ENCODE measurements at places on chromosomes 11 and 22.

- DNase-seq = no peak
Measured at GRCh38 chr11:113444502-113445123, 30.6 kb downstream of the DRD2 start.

GRCh38 chr11:10524471-10524870 lies 16.5 kb downstream of the RNF141 start:
- DNase-seq = no peak

DNA sequence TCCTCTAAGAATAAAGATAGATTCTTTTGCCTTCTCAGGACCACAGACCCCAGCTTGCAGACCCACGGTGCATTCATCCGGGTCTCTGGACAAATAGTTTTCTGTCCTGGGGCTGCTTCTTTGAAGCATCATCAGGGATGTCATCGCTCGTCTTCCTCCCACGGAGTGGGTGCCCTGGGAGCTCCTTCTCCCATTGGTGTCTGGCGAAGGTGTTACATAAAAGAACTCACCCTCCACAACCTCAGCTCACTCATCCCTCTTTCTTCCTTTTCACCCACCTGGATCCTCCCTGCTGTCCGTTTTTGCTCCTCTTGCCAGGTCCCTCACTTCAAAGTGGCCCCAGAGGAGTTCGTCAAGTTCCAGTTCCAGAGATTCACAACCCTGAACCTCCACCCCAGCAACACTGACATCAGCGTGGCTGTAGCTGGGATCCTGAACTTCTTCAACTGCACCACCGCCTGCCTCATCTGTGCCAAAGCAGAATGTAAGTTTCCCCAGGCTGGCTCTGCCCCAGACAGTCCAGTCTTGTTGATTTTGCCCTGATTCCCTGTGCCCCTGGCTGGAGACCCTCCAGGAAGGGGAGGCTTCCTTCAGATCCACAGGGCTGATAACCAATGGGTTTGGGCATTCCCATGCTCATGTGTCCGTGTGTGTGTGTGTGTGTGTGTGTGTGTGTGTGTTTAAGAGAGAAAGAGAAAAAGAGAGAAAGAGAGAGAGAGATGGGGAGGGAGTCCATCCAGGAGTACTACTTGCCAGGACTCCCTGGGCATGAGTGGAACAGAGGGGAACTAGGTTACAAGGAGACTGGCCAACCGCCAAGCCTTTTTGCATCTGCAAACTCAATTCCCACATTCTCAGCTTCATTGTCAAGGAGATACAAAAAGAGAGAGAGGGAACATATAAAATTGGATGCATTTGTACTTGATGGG lies 204.2 kb upstream of the TBCEL start:
- DNase-seq = no peak

DNA sequence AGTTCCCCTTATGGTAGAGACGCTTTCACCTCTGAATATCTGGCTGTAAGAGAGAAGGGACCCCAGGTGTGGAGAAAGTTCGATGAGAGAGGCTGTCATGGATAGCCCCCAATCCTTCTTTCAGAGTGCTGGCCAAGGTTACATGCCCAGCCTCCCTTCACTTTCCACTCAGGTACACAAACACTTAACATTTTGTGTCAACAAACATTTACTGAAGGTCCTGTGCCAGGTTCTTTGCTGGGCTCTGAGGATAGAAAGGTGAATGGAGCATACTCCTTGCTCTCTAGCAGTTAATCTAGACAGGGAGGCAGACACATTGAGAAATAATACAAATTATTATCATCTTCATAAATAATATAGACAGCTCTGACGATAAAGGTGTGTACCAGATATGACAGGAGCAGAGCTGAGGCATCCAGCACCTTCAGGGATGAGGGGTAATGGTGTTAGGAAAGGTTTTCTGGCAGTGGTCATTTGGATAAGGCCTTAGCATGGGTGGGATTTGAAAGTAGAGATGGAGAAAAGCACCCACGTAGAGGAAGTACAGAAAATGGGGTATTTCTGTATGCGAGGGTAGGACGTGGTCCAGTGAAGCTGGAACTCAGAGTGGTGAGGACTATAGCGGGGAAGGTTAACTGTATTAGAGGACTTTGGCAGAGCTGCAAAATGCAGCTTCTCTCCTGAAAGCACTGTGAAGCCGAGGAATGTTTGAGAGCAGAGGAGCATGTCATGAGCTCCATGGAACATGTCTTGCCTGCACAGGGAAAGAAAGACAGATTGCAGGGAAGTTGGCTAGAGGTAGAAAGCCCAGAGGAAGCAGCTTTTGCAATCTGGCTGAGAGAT lies 19.6 kb downstream of the PPFIBP2 start:
- DNase-seq = no peak

DNA sequence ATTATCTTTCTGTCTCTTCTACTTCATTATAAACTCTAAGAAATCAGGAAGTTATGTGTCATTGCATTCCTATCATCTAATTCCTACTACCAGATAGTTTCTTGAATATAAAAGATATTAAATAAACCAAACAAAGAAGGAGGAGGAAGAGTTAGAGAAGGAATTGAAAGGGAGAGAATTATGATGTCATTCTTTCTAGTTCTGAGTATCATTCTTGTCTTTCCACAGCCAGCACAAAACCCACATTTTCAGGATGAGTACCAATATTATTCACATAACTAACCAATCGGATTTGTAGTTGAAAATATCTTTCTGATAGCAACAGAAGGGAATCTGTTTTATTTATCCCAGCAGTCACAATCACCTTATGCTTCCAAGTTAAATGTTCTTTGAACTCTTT lies 13.3 kb downstream of the MS4A13 start:
- no peak for DNase-seq

DNA sequence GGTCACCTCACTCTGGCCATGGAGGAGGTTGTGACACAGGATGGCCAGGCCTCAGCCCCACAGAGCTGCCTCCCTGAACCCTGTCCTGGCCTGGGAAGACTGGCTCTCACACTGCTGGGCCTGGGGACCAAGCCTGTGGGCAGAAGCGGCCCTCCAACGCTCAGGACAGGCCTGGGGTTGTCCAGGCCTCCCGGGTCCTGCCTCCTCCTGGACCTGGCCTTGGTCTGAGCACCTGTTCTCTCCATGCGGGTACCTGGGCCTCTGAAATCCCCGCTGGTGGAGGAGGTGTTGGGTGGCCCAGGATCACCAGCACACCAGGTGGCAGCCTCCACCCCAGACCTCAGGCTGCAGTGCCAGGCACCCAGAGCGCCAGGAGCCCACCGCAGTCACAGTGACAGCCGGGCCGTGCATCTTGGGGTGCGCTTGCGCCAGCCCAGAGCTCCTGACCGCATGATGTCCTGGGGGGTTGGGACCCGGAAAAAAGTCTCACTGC lies 16.1 kb upstream of the PIM3 start:
- DNase-seq = no peak

DNA sequence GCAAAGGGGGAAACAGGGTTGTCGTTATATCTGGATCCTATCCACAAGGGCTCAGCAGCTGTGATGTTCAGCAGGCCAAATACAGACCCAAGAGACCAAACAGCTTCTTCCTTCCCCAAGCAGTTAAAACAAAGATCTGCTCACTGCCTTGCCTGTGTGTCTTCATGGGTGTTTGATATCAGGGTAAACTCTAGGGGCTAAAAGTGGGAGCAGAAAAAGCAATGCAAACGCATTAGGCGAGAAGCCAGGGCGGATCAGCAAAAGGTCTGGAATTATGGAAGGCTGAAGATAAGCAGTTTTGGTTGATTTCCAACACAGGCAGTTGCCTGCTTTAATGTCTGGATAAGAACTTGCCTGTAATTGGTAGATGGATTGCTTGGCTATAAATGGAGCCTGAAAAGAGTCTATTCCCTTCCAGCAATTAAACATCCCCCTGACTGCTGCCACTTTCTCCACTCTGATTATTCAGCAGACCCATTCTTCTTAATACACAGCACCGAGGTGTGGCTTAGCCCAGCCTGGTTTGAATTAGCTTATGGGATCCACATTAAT lies 126.3 kb downstream of the COMMD9 start:
- no peak for DNase-seq

DNA sequence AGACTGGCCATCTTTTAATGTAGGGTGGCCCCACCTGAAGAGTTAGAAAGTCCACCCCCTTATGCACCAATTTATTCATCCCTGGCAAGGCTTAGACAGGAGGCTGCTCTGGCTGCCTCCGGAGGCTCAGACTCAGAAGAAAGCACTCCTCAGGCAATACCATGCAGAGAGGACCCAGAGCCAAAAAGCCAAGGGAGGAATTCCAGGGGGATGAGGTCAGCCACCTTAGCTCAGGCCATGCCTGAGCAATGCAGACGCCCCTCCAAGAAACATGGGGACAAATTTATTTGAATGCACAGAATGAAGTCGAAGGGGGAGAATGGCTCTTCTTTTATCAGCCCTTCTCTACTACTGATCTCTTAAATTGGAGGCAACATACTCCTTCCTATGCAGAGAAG lies 39.7 kb upstream of the GLYAT start:
- DNase-seq = no peak

GRCh38 chr22:45228401-45228754 lies 12.3 kb downstream of the KIAA0930 start:
- no peak for DNase-seq

GRCh38 chr22:43923191-43923590 lies 414 bp upstream of the PNPLA3 start:
- no peak for DNase-seq

DNA sequence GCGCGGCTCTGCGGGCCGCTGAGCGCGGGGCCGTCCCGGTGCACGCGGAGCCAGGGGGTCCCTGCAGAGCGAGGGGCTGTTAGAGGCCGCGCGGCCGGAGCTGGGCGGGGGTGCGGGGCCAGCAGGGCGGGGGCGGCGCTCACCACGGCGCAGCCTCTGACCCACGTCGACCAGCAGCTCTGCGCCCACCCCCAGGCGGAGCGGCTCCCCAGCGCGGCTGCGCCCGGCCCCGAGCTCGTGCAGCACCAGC lies 385 bp upstream of the SCO2 start:
- no peak for DNase-seq

All from SHP77 (cell line).